ENCODE measurements at places on chromosomes 1 and 21.

GRCh38 chr1:234398849-234399381 is 25.7 kb downstream of the COA6 start:
- DNase-seq, result no peak

GRCh38 chr1:34907487-34908090 is 21.9 kb downstream of the DLGAP3 start:
- no peak for DNase-seq

GRCh38 chr21:17513214-17514123 is 626 bp downstream of the CXADR start:
- peak; percentile 54 for DNase-seq

DNA sequence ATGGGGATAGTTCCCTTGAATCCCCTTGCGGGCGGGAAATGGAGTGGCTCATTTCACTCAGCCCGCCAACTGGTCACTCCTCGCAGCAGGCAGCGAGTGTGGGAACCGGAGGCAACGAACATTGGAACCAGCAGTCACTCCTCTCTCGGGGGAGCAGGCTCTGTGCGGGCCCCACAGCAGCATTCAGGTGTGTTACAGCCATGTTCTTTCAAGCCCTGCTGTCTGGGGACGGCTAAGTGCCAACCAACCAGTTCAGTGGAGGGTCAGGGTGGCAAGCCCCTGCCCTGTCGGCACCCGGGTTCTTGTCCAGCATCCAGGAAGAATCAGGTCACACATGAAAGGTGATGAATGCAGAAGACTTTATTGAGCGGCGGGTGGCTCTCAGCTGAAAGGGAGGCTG is 370.5 kb downstream of the NUF2 start:
- no peak for DNase-seq

DNA sequence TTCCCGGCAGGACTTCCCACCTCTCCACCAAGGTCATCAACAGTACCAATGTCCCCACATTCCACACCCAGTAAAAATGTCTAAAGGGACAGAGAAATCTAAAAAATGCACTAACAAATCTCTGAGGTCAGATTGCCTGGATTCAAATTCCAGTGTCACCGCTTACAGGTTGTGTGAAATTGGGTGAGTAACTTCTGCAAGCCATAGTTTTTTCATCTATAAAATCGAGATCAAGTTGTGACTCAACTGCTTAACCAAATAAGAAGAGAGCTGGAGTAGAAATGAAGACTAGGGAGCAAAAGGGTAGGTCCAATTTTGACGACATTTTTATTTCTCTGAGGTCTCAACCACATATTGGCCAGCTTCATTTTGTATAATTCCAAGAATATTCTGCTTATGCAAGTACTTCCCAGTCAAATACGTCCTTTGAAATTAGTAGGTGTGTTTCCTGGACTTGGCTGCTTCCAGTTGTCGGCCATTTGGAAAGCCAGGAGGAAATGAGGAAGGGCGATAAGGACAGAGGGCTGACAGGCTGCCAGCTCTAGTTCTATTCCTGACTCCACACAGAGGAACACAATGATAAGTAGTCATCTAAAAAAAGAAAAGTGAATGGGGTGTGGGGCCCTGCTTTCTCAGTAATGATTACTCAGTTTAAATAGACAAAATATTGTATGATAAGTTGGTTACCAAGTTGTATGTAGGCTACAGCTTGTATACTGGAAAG is 57.7 kb upstream of the ZC3H11B start:
- DNase-seq, result no peak

DNA sequence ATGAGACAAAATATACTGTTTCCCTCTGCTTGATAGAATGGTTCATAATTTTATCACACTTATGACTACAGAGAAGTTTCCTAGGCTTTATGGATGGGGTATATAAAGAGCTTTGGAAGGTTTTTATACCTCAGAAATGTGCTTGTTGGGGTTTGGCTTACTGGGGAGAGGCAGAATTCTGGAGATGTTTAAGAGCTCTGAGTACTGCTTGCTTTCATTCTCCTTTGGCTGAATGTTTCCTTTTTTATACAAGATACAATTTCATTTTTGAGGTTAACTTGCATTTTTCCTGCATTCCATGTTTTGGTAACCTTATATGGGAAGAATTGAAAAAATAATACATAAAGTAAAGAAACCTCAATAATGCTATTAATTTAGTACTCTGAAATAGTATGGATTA is 157.7 kb upstream of the COL11A1 start:
- no peak for DNase-seq

DNA sequence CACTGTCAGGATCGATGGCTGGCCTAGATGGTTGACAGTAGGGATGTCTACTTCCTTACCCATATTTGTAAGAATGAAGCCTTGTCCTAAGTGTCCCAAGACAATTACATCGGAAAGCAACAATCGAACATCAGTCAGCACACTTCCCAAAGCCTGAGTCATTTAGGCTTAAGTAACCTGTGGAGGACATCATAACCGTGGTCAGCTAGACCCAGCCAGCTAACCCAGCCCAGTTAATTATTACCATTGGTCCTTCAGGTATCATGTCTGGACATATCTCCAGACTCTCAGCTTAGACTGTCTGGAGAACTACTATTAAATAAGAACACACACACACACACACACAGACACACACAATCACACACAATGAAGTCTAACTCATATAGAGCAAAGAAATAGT is 264.7 kb downstream of the TRABD2B start:
- DNase-seq, result peak; percentile 88

DNA sequence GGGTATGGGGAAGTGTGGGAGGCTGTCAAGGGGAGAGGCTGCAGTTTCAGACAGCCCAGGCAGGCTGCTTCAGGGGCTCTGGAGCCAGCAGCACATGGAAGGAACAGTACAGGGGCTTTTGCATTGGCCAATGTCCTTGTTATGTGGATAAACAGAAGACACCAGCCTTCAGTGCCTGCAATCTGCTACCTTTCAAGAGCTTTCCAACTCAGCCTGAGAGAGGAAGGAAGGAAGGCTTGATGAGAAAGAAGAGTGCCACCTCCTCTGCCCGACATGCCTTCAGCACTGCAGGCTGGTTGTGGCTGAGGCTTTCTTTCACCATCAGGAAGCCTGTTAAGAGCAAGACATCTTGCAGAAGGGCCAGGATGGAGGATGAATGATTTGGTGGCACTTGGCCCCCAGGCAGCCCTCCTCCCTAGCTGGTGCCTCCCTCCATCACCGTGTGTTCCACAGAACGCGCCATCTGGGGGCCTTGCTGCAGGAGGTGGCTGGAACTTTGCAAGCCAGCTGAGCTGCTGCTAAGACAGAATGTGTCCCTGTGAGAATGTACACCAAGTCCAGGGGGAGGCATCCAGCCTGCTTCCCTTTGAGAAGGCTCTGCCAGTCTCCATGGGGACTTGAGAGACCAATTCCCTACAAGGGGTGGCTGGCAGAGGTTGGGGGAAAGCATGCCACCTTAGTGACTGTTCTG is 372.4 kb upstream of the PROX1 start:
- no peak for DNase-seq

GRCh38 chr1:67524143-67525052 is 94.2 kb upstream of the SERBP1 start:
- DNase-seq, result no peak
